Dermis microvascular lymphatic vessel endothelial cell (primary cell): ENCODE measurements at places on chromosomes 4 and X. TPM values are rescaled to one million over a fixed set of nuclear protein-coding genes. Genes with fewer than 3 reads are reported as not detected.

The FHIP1A gene
- 0.39 and 0.76 TPM in 2 replicates for total RNA-seq

The IGFBP7 gene
- 598 and 1,706 TPM in 2 replicates for total RNA-seq

The RIPPLY1 gene
- not detected in 2 replicates for total RNA-seq

The F8A2 gene
- not detected in 2 replicates for total RNA-seq

The CABS1 gene
- not detected in 2 replicates for total RNA-seq

The IL21 gene
- total RNA-seq = not detected in 2 replicates

The TNIP2 gene
- total RNA-seq = 71.6 and 91.3 TPM in 2 replicates

The PPEF2 gene
- total RNA-seq = under 0.01 TPM in 1 of 2 replicates, not detected in the other

The TGIF2LX gene
- total RNA-seq = not detected in 2 replicates

The MAGEB10 gene
- not detected in 2 replicates for total RNA-seq
